ENCODE measurements at places on chromosomes 3 and 15. TPM values are rescaled to one million over a fixed set of nuclear protein-coding genes. Genes with fewer than 3 reads are reported as not detected.

SI gene
- not detected for total RNA-seq

ERICH6 gene
- total RNA-seq, result not detected

TMEM212 gene
- total RNA-seq, result not detected

LYZL4 gene
- total RNA-seq, result not detected

KNG1 gene
- total RNA-seq, result not detected

Measured in PC-9 (cell line).